ENCODE measurements at places on chromosomes 6 and 20.

- DNase-seq: no peak
These were observed 177.0 kb downstream of the FOXC1 start for GRCh38 chr6:1786455-1787453.

DNA sequence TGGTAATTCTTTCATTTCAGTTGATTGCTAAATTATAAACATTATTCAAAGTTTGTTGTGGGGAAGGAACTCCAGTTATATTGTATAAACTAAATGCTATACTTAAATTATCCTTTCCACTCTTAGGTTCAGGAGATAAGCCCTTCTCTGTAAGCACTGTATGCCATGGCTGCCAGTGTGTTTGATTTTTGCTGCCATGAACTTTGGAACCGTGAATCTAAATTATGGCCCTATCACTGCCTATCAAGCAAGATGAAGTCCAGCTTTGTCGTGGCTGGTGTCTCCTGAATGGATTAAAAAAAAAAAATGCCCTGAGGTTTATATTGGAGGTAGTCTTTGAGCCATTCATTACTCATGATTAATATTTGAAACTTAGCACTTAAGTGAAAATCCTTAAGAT is 44.7 kb downstream of the CDC5L start:
- no peak for DNase-seq

DNA sequence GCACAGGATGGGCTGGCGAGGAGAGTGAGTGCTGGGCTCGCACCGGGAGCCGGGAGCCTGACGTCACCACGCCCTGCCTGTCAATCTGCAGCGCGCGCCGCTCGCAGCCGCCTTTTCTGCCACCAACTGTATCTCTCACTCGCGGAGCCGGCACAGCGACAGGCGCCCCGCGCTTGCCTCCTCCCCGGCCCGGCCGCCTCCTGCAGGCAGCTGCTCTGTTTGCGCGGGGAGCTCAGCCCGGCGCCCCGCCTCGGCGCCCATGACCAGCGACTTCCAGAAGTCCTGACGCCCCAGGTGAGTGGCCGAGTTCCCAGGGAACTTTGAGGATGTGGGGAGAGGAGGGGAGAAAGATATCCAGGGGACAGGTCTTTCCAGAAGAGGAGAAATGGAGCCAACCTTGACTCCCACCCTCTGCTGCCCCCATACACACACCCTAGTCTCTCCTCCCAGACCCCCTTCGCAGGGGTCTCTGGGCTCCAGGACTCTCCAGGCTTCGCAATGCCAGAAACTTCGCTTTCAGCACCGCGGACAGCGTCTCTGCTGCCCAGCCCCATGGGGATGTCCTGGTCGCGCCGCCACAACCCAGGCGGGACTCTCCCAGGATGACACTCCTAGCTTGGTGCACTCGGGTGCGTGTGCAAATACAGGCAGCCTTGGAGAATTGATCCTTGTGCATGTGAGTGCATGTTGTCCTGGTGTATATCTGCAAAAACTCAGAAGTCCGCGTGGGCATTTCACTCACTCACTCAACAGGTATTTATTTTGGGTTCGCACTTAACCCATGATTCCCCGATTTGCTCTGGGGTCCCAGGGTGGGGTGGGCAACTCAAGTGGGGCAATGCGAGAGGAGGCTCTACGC is at the start of gene GPR6:
GPR6 (plus strand) TSS at position 138 of the 859 bp plus-strand sequence. CDS start 802 bp downstream, outside the sequence.
- no peak for DNase-seq

- DNase-seq: no peak
These were observed 4.7 kb downstream of the BCLAF1 start for GRCh38 chr6:136284909-136285308.

DNA sequence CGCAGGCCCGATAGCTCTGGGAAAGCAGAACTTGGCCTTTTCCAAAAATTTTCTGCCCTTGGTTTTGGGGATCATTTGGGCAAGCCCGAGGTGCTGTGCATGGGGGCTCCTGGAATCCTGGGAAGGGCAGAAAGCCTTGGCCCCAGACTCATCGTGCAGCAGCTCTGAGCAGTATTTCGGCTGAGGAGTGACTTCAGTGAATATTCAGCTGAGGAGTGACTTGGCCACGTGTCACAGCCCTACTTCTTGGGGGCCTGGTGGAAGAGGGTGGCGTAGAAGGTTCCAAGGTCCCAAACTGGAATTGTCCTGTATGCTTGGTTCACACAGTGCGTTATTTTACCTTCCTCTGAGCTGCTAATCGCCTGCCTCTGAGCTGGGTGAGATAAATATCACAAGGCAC is 1.1 kb upstream of the BMP2 start:
- no peak for DNase-seq

DNA sequence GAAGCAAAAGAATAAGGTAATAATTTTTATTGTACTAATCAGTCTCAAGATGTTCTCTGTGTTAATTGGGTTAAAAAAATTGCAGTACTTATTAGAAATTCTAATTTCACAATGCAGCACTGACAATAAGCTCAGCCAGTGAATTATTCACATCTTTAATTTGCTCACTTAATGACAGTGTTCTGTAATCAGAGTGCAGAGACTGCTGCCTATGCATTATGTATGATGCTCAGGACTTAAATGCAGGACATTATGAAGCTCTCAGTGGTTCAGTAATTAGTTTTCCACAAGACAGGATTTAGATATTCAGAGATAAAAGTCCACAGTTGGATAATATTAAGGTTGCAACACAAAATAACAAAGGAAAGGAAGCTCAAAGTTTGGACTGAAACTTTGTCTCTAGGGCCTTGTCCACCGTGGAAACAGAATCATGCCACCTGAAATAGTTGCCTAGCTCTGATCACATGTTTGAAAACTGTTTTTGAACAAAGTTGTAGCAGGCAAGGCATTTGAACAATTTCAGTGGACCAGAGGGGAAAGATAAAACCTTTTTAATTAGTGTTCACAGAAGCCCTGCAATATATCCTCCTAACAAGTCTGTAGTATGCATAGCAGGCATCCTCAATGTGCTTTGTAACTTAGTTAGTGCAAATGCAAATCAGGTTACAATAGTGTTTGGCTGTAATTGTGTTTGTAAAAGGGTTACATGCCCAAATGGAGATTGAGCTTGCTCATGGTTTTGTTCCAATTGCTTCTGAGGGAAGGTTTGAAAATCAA is 23.7 kb upstream of the MMS22L start:
- no peak for DNase-seq
